ENCODE measurements at places on chromosomes 6 and 20.

DNA sequence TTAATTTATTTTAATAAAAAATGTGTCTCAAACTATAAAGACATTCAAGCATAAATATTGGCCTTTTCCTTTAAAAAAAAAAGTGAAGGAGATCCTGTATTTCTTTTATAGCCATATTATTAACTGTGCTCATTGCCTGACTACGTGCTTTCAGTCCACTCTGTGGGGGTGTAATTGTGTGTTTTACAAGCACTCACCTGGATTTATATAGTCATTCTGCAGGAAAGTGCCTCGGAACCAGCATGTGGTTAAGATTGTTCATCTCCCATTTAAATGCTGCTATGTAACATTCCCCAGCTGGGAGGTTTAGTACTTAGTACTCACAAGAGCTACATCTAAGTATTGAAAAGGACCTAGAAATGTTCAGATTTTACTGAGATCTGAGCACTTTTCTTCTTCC, 47.9 kb upstream of the SLC22A16 start:
- DNase-seq: no peak

DNA sequence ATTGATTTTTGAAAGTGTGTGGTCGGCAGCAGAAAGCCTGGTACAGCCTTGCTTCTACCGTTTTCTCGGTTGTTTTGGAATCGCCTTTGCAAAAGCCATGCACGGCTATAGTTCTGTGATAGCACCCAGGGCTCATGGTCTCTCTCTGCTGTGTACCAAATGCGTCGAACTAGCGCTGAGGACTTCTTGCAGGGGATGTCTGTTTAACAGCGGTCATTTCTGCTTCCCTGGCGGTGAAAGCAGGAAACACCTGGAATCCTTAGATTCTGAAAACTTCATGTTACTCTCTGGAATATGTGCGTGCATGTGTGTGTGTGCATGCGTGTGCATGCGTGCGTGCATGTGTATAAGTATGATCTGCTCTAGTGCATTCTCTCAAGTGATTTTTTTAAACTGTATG, 26.1 kb upstream of the GCNT2 start:
- DNase-seq: no peak

GRCh38 chr6:56222499-56222898, 24.9 kb downstream of the COL21A1 start:
- no peak for DNase-seq

- no peak for DNase-seq
Observed at GRCh38 chr20:32678948-32679347, 5.2 kb upstream of the C20orf203 start.

DNA sequence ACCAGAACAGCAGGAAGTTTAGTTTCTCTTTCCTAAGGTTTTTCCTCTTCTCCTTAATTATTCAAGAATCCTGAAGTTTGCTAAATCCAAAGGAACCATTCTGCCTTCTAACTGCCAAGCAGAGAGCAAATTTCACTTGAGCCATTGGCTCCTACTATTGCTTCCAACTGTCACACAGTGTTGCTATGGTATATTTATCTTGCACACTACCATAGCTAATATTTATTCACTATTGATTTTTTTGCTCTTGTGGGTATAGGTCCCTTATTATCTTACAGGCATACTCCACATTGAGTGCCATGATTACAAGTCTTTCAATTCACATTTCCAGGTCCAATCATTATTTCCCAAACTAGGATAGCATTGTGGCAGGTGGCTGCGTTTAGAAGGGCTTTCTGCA, 266.7 kb upstream of the FLRT3 start:
- DNase-seq: no peak

- DNase-seq: peak; percentile 92
Observed at GRCh38 chr6:29926413-29927274, 15.7 kb upstream of the HLA-A start.

DNA sequence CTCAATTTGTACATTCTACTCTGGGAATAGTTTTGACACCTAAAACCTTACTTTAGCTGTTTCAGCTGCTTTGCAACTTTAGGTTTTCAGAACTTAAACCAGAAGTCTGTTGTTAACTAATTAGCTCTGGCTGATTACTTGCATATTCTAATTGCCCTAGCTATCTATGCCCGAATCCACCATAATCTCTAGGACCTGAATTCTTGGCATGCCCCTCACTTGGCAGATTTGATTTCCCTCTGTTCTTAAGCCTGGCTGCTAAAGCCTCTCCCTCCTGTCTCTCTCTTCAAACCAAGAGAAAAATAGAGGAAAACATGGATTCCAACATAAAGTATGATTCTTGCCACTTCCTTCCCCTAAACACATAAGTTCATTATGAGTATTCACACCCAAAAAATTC, 35.0 kb upstream of the LIN28B start:
- DNase-seq: no peak

DNA sequence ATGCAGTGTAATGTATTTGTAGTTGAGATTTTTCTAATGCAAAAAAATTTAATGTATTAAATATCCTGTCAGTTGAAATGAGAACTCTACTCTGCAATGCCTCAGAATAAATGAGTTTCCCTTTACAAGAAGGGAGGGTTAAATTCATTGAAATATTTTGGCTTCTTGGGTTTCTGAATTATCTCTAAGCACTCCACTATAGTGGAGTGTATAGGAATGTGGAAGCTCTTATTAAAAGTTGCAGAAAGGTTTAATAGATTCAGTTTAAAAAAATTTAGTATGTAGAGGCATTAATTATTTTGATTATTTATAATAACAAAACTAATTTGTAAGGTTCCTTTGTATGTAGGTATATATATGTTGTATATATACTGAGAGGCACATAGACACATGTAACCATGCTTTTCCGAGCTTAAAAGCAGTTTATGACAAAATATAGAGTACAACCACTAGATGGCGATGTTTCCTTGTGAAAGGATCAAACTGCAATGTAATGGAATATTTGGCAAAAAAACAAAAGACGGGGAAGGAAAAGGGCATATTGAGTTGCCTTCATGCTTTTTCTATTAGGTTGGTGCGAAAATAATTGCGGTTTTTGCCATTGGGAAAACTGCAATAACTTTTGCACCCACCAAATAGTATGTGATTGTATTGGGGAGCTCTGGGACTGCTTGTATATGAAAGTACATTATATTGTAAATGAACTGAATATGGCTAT, 144.2 kb downstream of the MYO6 start:
- no peak for DNase-seq

DNA sequence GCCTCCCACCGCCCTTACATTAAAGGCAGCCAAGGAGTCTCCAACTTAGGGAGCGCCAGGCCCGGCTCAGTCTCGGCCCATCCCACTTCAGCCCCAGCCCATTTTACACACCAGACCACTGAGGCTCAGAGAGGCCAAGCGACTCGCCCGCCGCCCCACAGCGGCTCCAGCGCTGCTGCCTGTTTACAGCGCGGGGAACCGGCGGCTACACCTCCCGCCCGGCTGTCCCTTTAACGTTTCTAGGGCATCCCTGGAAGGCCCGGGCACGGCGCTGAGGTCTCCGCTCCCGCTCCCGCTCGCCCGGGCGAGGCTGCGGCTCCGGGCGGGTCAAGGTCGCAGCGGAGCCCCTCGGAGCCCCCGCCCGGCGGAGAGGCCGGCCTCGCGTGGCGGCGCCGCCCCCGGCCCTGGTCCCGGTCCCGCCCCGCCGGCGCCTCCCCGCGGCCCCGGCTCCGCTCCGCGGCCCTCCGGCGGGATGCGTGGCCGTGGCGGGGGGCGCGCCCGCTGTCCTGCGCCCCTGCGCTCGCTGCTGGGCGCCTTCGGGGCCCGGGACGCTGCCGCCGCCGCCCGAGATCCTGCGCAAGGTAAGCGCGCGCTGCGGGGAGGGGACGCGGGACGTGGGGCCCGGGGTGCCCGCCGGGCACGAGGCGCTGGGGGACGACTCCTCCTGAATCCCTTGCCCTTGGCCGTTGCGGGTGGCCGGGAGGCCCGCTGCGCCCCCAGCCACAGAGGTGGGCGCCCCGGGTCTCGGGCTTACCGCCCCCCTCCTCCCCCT, 27.1 kb upstream of the PHACTR3 start:
- DNase-seq: no peak

- DNase-seq: no peak
Observed at GRCh38 chr6:159718634-159719033, 8.7 kb upstream of the WTAP start.

- DNase-seq: no peak
Observed at GRCh38 chr6:168116975-168117899, 38.2 kb upstream of the FRMD1 start.

- DNase-seq: no peak
Observed at GRCh38 chr20:40317156-40317790, 371.8 kb downstream of the MAFB start.

DNA sequence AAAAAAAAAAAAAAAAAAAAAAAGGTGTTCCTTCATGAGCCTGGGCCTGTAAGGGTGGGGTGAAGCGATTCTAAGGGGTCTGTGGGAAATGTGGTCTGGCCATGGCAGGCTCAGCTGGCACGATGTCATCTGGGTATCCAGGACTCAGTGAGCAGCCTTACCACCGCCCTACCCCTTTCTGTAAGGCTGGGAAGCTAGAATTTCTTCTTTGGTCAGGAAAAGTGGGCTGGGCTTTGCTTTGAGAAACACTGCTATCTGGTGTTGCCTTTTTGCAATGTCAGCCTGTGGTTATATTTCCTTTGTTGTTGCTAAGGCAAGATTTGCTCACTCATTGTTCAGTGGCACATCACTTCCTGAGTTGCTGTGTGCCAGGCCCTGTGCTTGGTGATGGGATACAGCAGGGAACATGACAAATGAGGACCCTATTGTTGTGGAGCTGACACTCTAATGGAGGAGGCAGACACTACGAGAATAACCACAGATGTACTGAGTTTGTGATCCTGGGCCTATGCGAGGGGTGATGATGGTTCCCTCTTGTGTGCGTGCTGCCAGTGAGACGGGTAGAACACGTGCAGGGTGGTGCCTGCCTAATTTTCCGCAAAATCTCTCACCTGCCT, 45.9 kb upstream of the ZNFX1 start:
- peak; percentile 23 for DNase-seq

DNA sequence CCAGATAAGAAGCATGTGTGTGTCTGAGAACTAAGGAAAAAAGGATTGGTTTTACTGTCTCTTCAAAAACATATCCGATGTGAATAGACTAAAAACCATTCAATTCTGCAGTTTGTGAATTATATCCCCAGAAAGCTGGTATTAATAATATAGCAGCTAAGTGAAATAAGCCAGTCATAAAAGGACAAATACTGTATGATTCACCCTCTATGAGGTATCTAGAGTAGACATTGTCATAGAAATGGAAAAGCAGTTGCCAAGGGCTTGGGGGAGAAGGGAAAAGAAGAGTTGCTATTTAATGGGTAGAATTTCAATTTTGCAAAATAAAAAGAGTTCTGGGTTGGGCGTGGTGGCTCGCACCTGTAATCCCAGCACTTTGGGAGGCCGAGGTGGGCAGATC, 137.5 kb downstream of the ATXN1 start:
- DNase-seq: no peak

GRCh38 chr6:4667591-4667990, 108.6 kb upstream of the CDYL start:
- no peak for DNase-seq

DNA sequence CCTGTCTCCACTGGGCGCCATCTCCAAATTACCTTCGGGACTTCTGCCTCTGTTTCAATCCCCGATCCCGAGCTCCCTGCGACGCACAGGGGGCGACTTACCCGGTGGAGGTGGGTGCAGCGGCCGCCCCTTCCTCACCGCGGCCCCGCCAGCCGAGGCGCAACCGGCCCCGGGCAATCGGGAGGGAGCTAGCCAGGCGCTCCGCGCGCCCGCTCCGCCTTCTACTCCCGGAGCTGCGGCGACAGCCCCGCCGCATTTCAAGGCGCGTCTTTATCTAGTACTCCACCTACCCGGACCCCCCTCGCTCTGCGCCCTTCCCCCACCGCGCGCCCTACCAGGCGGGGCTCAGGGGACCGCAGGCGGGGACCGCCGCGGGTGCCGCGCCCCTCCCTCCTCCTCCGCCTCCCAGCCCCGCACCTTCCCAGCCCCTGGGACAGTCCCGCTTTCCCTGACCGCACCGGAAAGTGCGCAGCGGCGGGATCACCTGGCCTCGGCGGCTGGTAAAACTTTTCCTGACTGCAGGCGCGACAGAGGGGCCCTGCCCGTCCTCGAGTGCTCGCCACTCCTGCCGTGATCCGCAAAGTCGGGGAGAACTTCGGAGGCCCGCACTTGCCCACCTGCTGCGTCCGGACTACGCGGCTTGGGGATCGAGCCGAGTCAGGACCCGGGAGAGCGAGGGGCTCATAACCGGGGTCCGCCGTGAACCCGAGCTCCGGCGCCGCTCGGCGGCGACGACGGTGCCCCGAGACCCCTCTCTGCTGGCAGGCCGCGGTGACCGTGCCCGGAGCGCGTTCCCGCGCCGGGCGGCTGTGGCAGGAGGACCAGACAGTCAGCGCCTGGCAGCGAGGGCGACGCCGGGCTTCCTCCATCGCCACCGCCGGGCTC, 8.0 kb upstream of the NKX2-2 start:
- no peak for DNase-seq

DNA sequence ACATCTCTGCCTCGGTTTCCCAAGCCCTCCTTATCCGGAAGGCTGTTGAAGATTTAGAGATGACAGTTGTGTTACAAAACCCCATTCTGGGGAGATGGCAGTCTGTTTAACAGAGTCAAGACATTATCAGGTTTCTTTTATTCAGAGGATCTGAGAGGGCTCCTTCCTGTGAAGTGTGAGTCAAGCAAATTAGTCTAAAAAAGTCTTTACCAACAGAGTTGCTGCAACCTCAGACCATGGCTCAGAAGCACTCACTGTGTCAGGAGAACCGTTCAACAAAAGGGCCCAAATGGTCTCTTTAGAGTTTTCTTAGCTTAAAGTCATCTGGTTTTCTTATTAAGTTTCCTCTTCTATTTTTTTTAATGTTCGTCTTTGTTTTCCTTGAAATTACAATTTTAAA, 717.8 kb downstream of the EPM2A start:
- no peak for DNase-seq

GRCh38 chr20:53711333-53712211, 117.9 kb upstream of the ZNF217 start:
- DNase-seq: no peak

GRCh38 chr6:43639984-43640800, 4.6 kb downstream of the MAD2L1BP start:
- no peak for DNase-seq

DNA sequence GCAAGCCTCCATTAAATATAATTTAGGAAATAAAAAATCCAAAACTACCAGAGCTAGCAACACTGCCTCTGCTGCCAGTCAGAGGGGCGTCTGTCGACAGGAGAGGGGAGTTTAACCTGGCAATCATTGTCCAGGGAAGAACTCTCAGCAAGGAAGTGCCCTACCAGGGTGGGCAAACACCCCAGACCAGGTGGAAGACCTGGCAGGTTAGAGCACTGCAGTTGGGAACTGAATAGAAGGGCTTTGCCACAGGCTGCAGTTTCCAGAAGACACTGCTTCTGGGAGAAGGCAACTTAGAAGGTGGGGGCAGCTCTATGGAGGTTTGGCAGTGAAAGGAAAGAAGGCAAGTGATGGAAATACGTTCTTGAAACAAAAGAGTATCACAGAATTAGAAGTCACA, 11.5 kb downstream of the NAPB start:
- DNase-seq: no peak

All from CD4-positive, alpha-beta T cell (primary cell).